M059J (cell line): ENCODE measurements at places on chromosomes 2 and 18.
A peak's percentile ranks its signal among the peaks of the same experiment; 100 is the strongest.

- peak; percentile 89 for DNase-seq
Observed at GRCh38 chr18:11497585-11497984, 111.8 kb upstream of the SLC35G4 start.

GRCh38 chr2:169693360-169693759 is 845 bp downstream of the CFAP210 start:
- DNase-seq = peak; percentile 28

DNA sequence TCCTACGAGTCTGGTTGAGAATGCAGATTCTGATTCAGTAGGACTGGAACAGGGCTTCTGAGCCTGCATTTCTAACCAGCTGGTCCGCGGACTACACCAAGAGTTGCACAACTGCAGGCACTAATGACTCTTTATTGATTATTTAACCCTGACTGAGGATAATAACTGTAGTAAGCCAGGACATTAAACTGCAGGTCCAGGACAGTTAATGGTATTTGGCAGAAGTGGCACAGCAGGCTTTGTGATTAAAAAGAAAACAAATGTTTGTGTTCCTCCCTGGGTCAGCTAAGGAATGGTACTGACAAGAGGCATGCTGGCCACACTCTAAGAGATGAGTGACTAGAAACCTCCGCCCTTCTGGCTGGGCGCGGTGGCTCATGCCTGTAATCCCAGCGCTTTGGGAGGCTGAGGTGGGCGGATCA is 59.4 kb downstream of the ALPK2 start:
- no peak for DNase-seq

DNA sequence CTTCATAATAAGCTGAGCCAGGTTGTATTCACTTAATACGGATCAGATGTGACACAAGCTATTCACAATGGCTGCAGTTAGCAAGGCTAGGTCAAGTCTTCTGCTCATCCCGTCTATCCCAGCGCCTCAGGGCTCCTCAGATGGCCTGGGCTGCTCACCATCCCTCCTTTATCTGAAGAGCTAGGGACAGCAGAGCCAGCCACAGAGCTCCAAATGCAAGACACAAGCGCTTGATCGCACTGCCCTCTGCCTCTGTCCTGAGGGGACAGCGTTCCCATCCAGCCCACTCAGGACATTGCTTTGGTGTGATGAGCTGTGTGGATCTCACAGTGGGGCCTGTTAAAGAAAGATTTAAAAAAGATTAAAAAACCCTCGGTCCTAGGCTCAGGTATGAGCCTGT is 254.4 kb upstream of the HS6ST1 start:
- DNase-seq = no peak

DNA sequence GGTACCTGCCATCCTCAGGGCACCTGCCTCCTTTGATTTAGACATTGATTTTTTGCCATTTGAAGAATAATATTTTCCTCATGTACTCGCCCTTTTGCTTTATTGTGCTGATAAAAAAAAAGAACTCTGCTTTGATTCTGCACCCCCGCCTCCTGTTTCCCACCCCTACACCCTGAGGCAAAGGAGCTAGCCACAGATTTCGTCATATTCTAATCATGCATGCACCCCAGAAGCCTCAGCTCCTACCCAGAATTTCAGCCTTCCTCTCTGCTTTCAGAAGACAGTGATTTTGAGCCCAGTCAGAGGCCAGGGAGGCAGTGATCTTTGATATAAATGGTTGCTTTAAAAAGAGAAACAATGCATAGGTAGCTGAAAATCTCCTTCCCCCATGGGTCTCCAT is 329.0 kb downstream of the PTPRM start:
- DNase-seq = peak; percentile 66

DNA sequence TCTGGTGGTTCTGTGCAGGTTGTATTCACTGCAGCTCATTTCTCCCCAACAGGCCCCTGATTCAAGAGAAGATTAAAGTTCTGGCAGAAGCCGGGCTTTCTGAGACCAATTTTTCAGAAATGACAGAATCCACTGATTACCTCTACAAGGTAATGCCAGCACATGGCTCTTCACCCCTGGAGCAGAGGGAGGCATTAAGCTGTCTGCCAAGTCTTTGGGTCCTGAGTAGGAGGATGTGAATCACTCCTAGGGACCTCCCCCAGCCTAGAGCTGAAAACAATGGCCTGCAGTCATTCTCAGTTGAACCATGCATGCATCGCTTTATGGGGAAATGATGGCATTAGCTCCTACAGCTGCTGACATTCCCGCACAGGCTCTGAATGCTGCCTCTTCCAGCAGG is 20.5 kb upstream of the RPL37A start:
- DNase-seq = peak; percentile 90

DNA sequence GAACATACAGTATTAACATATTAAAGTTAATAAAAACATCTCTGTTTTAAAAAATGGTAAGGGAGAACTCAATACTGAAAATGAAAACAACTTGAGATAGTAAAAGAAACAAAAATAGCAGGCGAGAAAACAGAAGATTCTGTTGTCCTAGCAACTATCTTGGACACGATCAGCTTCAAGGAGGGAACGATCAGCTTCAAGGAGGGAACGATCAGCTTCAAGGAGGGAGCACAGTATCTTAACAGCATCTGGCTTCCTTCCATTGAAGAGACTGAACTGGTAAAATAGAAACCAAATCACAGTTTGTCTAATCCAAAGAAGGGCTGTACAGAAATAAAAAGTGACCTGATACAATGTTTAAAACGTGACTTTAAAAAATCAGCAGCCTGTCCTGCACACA is 51.8 kb downstream of the NDUFA10 start:
- no peak for DNase-seq

DNA sequence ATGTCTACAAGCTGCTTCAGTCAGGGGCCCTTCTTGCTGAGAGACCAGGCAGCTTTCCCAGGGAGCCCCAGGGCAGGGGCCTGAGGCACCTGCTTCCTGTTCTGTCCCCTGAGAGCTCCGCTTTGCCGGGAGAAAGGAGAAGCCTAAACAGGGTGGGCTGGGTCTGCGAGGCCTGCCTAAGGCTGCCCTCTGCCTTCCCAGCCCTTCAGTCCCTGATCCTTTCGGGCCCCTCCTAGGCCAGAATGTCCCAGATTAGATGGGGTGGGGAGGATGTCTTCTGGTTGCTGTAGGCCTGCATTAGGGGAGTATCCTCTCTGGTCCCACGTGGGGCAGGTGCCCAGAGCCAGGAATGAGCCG is 72.4 kb downstream of the TGOLN2 start:
- DNase-seq = no peak

GRCh38 chr2:136149011-136149410 is 31.1 kb upstream of the CXCR4 start:
- no peak for DNase-seq

- DNase-seq = peak; percentile 14
Observed at GRCh38 chr2:240988146-240988545, 10.3 kb upstream of the SNED1 start.

DNA sequence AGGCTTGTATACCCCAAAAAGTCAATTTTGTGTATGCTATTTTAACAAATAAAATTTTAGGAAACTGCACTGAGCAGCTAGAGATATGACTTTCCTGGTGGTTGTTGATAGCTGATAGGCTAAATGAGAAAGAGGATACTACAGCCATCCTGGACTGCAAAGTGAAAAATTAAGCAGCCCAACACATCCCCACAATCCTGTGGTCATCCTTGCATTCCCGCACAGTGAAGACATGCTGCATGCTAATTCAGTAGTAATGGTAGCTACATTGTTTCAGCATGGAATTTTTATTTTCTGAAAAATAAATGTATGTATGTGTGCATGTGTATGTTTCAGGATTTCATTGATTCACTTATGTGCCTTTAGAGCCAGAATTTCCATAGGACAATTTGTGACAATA is 124.2 kb upstream of the CCDC68 start:
- peak; percentile 49 for DNase-seq

- DNase-seq = no peak
Observed at GRCh38 chr2:232667989-232668583, 29.0 kb upstream of the GIGYF2 start.

- DNase-seq = peak; percentile 45
Observed at GRCh38 chr2:176638167-176639015, 369.1 kb downstream of the MTX2 start.

GRCh38 chr18:63477968-63478367 is 1.2 kb downstream of the SERPINB5 start:
- peak; percentile 17 for DNase-seq

- DNase-seq = no peak
Observed at GRCh38 chr2:223044916-223045700, 6.9 kb upstream of the KCNE4 start.

DNA sequence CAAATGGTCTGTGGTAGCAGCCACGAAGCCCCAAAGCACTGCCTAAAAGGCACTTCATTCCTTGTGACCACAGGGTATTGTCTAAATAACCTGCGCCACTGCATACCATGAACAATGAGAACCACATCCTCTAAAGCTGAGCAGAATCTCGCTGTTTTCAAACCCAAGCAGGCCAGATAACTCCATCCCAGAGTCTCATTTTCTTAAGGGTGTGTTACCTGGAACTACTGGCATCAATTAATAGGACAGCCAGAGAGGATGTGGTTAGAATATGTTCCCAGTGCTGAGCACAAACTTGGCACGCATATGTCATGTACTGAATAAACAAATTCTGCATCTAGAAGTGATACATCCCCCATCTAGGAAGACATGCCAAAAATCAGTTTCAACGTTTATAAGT is 13.0 kb downstream of the VPS4B start:
- DNase-seq = peak; percentile 75

DNA sequence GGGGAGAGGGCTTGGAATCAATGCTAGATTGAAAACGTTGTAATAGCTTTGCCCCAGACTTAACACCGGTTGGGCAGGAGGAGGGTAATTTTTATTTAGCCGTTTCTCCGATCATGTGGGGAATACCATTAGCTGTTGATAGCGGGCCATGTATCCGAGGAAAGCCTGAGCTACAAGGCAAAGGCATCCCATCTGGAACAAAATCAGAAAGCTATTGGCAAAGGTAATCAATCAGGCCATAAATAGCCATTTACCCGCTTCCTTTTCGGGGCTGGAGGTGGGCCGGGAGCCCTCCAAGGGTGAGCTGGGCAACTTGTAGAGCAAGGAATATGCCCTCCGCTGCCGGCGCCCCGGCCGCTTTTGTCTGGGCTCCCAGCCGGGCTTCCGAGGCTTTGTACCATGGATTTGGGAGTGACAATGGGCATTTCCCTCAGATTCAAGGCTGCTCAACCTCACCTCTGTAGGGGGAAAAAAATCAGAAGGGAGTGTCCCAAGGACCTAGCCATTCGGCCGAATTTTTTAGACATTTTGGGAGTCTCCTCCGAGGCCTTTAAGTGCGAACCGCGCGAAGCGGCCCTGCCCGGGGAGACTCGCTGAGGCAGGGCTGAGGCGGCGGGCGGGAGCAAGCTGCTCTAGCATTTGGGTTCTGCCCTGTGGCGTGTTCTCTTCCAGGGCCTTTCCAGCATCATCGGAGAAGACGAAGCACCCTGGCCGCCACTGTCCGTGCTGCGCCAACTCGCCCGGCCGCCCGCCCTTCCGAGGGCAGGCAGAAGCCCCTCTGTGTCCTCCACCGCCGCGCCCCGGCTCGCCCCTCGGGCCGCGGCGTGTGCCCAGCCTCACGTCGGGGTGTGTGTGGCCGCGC is 1.1 kb upstream of the HOXD9 start:
- no peak for DNase-seq

- DNase-seq = no peak
Observed at GRCh38 chr2:56380861-56381260, 197.1 kb downstream of the CCDC85A start.

DNA sequence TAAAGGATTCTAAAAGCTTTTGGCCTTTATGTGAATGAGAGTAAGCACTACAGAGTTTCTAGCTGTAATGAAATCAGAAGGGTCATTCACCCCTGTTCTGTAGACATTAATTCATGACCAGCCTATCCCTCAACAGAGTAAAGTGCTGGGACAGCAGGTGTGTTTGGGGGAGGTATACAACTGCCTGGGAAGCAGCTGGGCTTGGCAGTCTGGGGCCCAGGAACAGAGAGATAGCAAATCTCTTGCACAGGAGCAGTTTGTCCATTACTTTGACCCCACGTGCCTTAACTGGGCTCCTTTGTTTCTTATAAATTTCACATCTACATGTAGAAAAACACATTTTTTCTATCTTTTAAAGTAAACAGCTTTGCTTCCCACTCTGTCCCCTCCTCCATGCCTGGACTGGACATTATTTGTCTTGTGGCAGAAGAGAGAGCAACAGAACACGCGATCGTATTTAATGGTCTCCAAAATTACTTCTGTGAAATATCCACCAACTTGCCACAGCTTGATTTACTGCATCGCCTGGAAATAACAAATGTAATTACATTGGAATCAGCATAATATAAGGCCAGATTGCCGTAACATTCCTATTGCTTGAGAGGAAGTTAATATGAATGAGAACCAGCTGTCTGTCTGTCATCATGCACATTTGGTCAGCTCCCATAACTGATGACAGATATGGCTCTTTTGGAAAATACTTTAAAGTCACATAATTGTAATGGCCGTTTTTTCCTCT is 263.8 kb downstream of the RBM43 start:
- DNase-seq = no peak

DNA sequence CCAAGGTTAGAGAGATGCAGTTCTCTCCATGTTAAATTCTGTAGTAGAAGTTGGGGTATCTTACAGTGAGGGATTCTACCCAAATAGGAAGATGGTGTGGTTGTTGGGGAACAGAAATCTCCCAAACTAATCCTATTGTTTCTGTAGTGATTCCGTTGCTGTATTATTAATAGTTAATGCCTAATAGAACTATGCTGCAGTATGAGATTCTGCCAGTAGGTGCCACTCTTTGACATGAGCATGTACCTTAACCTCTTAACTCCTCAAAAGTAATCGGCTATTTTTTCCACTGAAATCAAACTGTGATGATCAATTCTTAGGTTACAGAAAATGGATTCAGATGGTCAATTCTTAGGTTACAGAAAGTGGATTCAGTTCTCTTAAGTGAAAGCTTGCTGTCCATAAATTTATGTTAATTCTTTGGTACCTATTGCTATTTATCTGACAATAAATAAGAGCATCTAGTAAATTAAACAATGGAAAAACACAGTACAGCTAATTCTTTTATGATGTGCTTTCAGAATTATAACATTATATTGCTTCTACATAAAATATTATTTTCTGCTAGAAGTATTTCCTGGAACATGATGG is 97.9 kb upstream of the DLX2 start:
- no peak for DNase-seq

DNA sequence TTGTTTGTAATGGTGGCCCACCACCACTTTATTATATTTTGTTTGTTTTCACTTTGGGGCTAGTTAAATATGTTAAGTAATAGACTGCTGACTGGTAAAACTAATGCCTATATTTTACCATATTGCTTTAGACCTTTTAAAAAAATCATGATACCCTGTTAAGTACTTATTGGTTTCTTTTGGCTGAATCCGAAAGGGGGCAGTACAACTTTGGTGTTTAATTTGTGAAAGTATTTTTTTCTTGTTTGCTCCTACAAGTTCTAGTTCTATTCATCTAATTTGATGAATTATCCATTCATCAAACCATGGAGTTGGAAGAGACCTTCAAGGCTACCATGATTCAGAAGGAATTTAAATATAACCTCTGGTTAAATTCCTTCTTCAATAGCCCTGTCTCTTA is 147.0 kb downstream of the MBD5 start:
- no peak for DNase-seq

- DNase-seq = no peak
Observed at GRCh38 chr2:64727013-64727767, 73.5 kb upstream of the SERTAD2 start.
